GM12892 (cell line): ENCODE measurements at places on chromosomes 6 and 20.
A peak's percentile ranks its signal among the peaks of the same experiment; 100 is the strongest.

DNA sequence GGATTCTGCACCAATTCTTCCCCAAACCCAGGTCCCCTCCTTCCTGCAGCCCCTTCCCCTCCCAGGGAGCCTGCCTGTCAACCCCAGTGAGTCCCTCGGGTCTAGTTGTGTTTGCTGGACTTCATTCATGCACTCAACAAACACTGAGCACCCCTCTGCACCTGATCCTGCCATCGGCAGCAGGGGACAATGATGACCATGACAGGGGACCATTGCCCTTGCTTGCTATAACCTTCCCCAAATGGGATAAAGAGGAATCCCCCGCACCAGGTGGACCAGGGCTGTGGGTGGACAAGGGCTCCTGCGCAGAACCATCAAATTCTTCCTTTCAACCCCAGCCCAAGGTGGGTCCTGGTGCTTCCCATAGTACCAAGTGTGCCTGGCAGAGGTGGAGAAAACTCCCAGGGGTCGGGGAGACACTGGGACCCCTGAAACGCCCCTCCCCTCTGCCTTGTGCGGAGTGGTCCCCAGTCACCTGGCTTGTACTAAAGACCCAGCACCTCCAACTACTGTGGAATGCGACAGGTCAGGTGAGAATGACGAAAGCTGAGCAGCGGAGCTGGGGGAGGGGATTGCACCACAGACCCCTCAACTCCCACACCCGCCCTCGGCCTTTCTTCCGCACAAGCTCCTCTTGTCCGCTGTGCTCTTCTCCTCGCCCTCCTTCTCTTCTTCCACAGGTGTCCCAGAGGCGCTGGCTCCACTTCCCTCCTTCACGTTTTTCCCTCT, 119.9 kb upstream of the ZNF217 start:
- DNase-seq: no peak

DNA sequence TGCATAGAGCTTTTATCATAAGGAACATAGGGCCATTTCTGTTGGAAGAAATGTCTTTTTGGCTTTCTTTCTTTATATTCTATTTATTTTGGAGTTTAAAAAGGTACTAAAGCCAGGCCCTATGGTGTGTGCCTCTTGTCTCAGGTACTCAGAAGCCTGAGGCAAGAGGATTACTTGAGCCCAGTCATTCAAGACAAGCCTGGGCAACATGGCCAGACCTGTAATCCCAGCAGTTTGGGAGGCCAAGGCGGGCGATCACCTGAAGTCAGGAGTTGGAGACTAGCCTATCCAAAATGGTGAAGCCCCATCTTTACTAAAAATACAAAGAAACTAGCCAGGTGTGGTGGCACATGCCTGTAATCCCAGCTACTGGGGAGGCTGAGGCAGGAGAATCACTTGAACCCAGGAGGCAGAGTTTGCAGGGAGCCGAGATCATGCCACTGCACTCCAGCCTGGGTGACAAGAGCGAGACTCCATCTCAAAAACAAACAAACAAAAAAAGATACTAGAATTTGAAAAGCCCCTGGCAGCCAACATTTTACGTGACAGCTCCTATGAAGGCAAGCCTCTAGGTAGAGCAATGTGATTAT, 80.0 kb downstream of the CBFA2T2 start:
- DNase-seq: no peak

DNA sequence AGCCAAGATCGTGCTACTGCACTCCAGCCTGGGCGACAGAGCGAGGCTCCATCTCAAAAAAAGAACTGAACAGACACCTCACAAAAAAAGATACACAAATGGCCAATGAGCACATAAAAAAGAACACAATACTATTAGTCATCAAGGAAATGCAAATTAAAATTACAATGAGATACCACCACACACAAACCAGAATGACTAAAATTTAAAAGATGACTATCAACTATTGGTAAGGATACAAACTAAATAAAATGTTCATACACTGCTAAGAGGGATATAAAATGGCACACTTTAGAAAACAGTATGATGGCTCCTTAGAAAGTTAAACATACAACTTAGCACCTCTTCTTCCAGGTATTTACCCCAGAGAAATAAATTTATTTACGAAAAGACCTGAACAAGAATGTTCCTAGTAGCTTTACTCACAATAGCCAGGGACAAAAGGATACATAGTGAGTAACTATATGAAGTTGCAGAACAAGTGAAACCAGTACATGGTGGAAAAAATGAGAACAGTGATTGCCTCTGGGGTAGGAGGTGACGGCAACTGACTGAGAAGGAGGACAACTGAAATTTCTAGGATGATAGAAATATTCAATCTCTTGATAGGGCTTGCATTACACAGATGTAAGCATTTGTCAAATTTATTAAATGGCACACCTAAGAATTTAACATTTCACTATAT, 53.2 kb downstream of the FAM8A1 start:
- no peak for DNase-seq

- no peak for DNase-seq
These were observed 279.1 kb downstream of the PRL start for GRCh38 chr6:22017766-22018165.

GRCh38 chr6:54874349-54875048, 27.9 kb downstream of the FAM83B start:
- no peak for DNase-seq

GRCh38 chr6:31749301-31750036, 9.7 kb downstream of the MSH5 start:
- DNase-seq: no peak

DNA sequence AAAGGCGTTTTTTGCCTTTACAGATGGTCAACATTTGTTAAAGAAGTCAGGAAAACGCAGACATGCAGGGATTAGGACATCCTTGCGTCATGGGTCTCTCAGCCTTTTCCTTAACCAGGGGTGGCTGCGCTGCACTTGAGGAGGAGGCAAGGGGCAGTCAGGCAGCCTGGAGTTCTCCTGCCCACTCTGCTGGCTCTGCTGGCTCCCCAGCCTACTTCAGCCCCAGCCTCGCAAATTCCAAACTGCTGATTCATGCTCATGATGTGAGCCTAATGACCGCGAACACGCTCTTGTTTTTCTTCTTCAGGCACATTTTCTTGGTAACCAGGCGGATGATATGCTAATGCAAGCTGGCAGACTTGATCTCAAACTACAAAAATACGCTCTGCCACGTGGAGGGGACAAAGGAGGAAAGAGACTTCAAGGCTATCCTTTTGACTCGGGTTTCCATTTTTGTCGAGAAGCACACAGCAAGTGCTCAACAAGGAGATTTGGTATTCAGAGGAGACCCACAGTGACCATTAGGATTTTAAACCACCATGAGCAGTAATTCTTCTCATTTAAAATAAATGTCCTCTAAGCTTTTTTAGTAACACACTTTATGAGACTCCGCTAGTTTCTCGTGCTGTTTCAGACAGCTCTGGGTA, 290.3 kb upstream of the STXBP5 start:
- no peak for DNase-seq

DNA sequence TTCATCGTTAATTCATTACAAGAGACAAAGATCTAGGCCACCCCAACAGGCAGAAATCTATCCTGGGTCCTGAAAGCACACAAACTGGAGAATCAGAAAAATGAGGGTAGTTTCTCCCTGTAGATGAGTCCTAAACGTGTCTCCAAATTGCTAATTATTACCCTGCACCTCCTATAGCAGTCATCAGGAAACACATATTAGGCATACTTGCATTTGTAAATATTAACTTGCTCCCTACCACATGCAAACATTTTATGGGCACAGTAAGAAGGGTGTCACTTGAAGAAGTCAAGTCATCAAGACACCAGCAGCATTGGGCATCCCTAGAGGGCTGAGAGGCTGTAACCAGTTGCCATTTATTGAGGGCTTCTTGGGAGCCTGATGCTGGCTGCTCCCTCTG, 17.9 kb upstream of the SIRPB1 start:
- DNase-seq: no peak

- no peak for DNase-seq
These were observed 50.2 kb downstream of the TMEM242 start for GRCh38 chr6:157272866-157273755.

GRCh38 chr6:47080083-47080596, 38.0 kb upstream of the ADGRF1 start:
- no peak for DNase-seq

DNA sequence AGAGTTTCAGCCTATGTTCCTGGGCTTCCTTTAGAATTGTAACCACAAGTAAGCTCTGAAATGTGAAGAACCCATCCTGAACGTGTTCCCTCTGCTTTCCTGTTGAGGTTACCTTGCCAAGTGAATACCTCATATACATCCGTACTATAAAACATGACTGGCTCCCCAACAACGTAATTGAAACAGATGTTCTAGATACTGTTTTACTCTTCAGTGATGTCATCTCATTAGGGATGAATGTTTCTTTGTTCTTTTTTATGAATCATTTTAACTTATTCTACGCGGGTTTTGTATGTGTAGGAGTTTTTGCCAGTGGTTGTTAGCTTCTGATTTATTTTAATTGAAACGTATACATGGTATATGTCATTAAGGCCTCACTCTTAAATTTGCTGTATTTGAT, 166.8 kb downstream of the SAMD5 start:
- DNase-seq: no peak

GRCh38 chr20:17480696-17481095, 50.5 kb downstream of the BFSP1 start:
- no peak for DNase-seq

DNA sequence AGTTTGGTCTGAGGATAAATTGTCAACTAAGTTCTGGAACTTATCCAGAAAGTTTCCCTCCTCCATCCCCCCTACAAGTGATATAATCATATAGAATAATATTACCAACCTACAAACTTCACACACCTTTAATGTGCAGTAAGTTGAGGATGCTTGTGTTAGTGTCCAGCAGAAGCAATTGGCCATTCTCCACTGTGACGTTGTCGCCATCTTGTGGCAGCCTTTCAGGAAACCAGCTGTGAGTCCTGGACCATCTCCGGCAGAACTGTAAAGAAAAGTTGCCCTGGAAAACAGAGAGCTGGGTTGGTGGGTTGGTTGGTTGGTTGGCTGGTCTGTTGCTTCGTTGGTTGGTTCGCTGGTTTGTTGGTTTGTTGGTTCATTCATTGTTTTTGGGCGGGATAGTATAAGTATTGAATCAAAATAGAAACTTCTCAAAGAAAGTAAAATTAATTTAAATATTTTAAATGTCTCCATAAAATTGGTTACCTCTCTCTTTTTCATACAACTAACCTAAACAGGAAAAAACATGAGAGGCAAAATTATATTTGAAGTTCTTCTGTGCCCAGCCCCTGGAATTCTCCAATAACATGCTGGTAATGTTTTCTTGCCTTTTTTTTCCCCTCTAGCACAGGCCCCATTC, 127.5 kb downstream of the PKHD1 start:
- DNase-seq: peak; percentile 7

GRCh38 chr6:109944448-109944847, 33.7 kb upstream of the GPR6 start:
- DNase-seq: no peak

GRCh38 chr20:4961746-4962145, 39.6 kb downstream of the SLC23A2 start:
- no peak for DNase-seq

DNA sequence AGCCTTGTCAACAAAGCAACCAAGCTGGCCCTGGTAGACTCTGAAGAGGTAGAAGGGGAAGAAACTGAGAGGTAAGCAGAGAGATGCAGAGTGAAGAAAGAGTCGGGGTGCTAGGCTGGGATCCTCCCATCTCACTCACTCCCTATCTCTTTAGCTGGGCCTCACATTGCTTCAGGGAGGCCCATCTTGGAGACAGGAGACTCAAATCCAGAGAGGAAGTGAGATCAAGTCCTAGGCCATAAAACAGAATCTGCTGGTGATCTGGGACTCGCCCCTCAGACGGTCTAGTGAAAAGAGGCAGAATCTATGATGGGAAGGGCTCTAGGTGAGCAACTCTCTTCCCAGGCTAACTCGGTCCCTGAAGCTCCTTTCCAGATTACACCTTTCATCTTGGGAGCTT, 659 bp upstream of the GUCA1B start:
- no peak for DNase-seq

- DNase-seq: no peak
These were observed 12.5 kb downstream of the PRDM1 start for GRCh38 chr6:106098383-106099234.

DNA sequence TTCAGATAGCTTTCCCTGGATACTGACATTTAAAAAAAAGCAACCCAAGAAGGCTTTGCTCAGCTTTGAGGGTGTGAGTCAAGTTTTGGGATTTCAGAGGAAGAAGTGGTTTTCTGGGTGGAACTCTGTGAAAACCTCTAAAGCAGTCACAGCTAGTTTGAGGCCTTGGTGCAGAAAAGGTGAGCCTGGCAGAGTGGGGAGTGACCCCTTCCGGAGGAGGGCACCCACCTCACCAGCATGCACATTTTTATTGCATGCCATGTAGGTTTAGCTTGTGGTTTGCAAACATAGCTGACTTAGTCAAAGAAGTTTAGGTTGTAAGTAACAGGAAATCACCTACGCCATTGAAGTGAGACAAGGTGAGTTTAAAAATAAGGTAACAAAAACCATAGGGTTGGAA, 146.8 kb upstream of the PMEPA1 start:
- no peak for DNase-seq

- DNase-seq: peak; percentile 13
These were observed 74.5 kb downstream of the DCDC2 start for GRCh38 chr6:24283043-24283985.

GRCh38 chr6:31903957-31904356, 2.1 kb upstream of the ZBTB12 start:
- DNase-seq: no peak

GRCh38 chr6:76592566-76592965, 520.1 kb upstream of the IMPG1 start:
- DNase-seq: no peak

DNA sequence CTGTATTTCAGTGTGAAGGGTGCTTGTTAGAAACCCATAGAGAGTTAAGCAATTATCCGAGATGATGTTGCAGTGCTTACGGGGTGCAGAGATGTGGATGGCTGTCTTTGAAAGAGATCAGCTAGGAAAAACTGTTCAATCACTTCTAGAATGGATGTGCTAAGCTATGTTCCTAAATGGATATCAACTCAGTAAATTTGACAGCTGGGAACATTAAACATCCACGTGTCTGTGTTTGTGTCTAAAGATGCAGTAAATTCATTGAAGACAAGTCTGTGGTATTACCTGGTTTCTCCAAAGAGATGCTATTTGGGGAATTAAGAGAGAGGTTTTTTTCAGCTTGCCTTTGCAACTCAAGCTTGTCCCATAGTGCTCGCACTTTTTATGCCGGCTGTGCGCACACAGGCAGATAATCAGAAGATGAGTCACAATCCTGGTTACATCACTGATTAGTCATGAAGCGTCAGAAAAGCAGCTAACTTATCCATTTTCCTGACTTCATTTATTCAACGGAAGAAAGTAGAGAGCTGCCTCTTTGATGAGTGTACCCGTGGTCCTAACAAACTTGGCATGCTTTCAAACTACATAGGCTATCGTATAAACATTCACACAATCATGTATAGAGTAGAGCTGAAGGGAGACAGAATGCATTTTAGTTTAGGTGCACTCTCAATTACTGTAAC, 691.7 kb upstream of the SLC35B3 start:
- no peak for DNase-seq

DNA sequence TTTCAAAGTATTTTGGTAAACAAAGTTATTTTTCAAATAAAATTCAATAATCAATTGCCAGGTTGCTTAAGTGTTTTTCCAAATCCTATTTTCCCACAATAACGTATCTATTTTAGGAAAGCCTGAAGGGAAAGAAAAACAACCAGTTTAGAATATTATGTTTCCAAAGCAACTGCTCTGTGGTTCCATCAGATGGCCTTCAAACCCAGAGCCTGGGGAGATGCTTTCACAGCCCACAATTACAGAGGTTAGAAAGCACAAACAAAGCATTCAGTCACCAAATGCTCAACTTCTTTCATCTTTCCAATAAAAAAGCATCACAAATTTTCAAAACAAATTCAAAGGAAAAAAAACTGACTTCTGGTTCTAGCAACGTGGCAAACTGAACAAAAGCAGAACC, 66.0 kb downstream of the ELOVL5 start:
- no peak for DNase-seq
